Camera-type eye (tissue), 1 donor: ENCODE measurements at places on chromosomes 16 and 17. TPM values are rescaled to one million over a fixed set of nuclear protein-coding genes. Genes with fewer than 3 reads are reported as not detected.

CAPNS2 gene
- 6.1 TPM for total RNA-seq

CFAP119 gene
- 4.6 TPM for total RNA-seq

BCL6B gene
- total RNA-seq = 5.4 TPM

KIF22 gene
- total RNA-seq = 42.3 TPM

C17orf50 gene
- not detected for total RNA-seq

JPH3 gene
- total RNA-seq = 12.0 TPM

PGS1 gene
- 61.8 TPM for total RNA-seq

ZNF267 gene
- 13.1 TPM for total RNA-seq

FAM20A gene
- total RNA-seq = 7.8 TPM

NUPR1 gene
- 2.5 TPM for total RNA-seq

GPR139 gene
- 0.38 TPM for total RNA-seq

MRPL27 gene
- 39.5 TPM for total RNA-seq

MT1F gene
- 0.77 TPM for total RNA-seq

KRT31 gene
- total RNA-seq = not detected

PPL gene
- total RNA-seq = 37.7 TPM

ZFP3 gene
- total RNA-seq = 11.7 TPM

CCDC200 gene
- not detected for total RNA-seq

CORO1A gene
- total RNA-seq = 13.0 TPM
